Metanephros (tissue), 2 donors: ENCODE measurements at places on chromosomes 13 and 19. TPM values are rescaled to one million over a fixed set of nuclear protein-coding genes. Genes with fewer than 3 reads are reported as not detected.

TMEM145 gene
- total RNA-seq, result 0.99 TPM

NANOS3 gene
- not detected for total RNA-seq

PSG11 gene
- not detected for total RNA-seq

LENG9 gene
- 2.9 TPM for total RNA-seq

ZNF799 gene
- total RNA-seq, result 6.0 TPM

HSH2D gene
- total RNA-seq, result 2.6 TPM

CEACAM4 gene
- 2.2 TPM for total RNA-seq

KLF1 gene
- 7.1 TPM for total RNA-seq

HIPK4 gene
- 0.06 TPM for total RNA-seq

ZNF208 gene
- total RNA-seq, result 33.8 TPM

WASF3 gene
- total RNA-seq, result 22.5 TPM

TEKTIP1 gene
- total RNA-seq, result 1.8 TPM

KIR2DL4 gene
- not detected for total RNA-seq

PTOV1 gene
- 167 TPM for total RNA-seq

SIGLEC5 gene
- 0.88 TPM for total RNA-seq

TMEM190 gene
- not detected for total RNA-seq

FGF21 gene
- total RNA-seq, result not detected

GGACT gene
- 7.8 TPM for total RNA-seq

PTPRS gene
- total RNA-seq, result 209 TPM

SYNE4 gene
- total RNA-seq, result 7.4 TPM

SPACA4 gene
- total RNA-seq, result not detected

VSTM2B gene
- 0.18 TPM for total RNA-seq

SPC24 gene
- 28.0 TPM for total RNA-seq

FIZ1 gene
- 9.2 TPM for total RNA-seq

ICAM4 gene
- 3.0 TPM for total RNA-seq

ZNF442 gene
- 8.1 TPM for total RNA-seq

ADAT3 gene
- 5.8 TPM for total RNA-seq

ZNF616 gene
- total RNA-seq, result 15.0 TPM

PINLYP gene
- total RNA-seq, result 9.5 TPM

CLPTM1 gene
- 92.5 TPM for total RNA-seq

ZNF418 gene
- total RNA-seq, result 12.8 TPM

ZNF600 gene
- total RNA-seq, result 3.6 TPM
